ENCODE measurements at places on chromosomes 3 and 15.

DNA sequence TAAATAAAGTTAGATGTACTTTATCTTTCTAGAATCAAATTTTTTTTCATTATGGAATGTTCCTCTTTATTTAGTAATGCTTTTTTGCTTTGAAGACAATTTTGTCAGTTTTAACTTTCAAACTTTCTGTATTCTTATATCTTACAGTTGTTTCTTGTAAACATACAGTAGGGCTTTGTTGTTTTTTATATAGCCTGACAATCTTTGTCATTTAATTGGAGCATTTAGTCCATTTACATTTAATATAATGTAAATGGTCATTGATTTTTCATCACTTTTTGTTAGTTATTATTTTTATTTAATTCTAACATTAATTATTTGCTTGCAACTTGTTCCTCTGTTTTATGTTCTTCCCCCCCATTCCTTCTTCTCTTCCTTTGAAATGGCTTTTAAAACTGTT is 55.4 kb upstream of the RNU6-1 start:
- DNase-seq, result no peak

DNA sequence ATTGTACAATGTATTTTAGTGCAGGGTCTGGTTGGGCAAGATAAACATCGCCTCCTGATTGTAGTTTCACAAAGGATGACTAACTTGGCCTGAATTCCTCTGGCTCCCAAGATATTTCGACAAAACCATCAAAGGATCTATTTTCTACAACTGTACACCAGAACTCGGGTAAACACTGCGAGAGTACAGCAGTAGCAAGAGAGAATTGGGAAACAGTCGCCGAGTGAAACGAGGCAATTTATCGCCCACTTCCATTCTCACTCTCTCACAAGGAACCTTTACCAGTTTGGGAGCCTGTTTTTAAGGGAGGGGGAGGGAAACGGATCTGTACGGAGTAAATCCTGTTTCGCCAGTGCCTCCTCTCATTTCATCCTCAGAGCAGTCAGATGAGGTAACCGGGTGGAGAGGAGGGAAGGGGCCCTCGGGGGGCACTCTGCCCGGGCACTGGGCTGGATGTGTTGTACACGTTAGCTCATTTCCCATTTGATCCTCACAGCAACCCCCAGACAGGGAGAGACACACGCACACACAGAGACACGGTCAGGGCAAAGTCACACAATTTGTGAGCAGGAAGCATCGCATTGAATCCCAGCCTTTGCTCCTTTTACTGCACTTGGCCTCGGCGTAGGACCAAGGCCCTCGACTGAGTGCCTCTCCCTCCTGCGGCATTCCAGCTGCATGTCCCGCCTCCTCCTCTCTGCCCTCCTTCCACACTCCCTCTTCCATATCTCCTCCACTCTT is 120.1 kb downstream of the LIPC start:
- DNase-seq, result no peak

- DNase-seq, result no peak
Measured at GRCh38 chr3:46559091-46559704, 6.9 kb downstream of the LRRC2 start.

DNA sequence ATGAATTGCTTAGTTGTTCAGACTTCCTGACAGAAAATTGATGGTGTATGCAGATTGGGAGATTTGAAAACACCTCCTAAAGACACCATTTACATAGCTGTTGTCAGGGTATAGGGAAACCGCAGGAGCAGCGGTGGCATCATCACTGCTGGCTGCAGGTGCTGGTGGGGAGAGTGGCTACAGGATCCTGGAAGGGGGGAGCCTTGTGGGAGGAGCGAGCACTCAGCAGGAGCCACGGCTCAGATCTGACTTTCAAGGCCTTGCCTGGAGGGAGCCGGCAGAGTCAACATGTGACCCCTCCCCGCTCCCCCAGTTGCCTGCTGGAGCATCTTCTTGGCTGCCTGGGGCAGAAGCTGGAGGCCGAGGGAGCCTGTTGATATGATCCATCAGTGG is 26.1 kb downstream of the EDEM1 start:
- no peak for DNase-seq

- no peak for DNase-seq
Measured at GRCh38 chr15:83533410-83533962, 86.3 kb downstream of the SH3GL3 start.

GRCh38 chr15:72787526-72787925 is 4.0 kb upstream of the ADPGK start:
- DNase-seq, result no peak

GRCh38 chr3:148999806-149000205 is 8.5 kb downstream of the GYG1 start:
- no peak for DNase-seq

DNA sequence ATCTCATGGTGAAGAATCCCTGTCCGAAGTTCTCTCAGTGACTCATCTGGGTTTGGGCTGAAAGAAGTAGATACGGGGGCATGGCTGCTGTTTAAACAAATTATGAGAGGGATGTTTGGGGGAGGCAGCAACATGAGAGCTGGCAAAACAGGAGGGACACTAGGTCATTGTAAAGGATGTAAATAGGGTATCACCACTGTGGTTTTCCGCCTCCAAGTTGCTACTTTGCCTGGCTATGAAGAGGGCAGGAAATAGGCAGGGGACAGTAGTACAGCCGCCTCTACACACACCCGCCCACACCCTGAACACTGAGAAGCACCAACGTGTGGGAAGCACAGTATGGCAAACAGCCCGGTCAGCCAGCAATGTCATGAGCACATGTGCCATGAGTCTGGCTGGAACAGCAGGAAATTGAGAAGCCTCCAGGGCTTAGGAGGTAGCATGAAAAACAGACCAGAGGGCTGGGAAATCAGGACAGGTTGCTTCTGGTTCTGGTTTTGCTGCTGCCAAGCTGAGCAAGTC is 17.1 kb downstream of the HEXA start:
- no peak for DNase-seq

- no peak for DNase-seq
Measured at GRCh38 chr15:62165793-62166375, 799 bp upstream of the C2CD4B start.

GRCh38 chr15:84081391-84082168 is 154.0 kb upstream of the GOLGA6L4 start:
- no peak for DNase-seq

DNA sequence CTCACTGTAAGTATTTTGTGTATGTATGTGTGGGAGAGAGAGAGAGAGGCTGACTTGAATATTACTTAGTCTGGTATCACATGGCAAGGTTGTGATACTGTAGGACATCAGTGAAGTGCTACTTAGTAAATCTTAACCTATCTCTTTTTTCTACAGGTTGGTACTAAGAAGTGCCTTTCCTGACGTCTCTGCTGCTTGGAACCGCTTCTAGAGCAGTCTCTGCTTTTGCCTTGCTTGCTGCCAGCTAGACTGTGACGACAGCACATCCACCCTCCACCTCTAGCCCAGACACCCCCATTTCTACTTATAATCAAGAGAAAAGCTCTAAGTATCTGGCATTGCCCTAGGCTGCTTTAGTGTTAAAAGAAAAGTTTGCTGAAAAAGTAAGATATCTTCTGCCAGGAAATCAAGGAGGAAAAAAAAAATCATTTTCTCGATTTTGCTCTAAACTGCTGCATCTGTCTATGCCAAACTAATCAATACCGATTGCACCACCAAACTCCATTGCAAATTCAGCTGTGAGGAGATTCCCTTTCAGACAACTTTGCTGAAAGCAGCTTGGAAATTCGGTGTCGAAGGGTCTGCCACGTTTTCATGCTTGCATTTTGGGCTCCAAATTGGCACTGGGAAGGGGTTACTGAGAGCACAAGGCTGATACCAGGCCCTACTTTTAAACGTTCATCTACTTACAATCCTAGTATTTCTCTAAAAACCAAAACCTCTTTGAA is 30.7 kb downstream of the MBNL1 start:
- peak; percentile 25 for DNase-seq

DNA sequence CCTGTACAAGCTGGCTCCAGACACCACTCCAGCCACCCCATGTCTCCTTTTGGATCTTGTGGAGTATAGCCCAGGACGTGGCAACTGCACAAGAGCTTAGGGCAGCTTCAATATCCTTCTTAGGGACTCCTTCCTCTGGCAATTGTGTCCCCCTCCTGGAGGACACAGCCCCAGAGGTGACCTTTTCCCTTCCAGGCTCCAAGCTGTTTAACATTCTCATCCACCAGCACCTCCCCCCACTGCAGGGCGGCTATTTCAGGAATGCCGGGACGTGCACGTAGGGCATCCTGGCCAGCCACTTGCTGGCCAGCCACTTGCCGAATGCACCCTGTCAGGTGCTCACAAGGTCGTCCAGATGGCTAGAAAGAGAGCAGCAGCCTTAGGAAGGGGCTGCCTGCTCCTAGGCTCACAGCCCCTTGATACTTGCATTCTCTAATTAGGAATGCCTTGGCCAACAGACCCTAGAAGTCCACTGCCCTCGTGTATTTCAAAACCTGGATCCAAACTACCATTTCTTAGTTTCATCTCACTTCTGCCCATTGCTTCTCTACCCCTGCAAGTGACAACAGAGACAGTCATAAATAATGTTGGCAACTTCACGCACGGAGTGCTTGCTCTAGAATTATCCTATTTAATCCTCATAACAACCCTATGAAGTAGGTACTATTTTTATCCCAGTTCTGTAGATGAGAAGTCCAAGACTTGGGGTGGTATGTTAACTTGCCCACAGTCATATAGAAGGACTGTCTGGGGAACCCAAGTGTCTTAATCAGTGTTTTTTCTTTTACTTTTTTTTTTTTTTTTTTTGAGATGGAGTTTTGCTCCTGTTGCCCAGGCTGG is 24.5 kb upstream of the IDH2 start:
- no peak for DNase-seq

DNA sequence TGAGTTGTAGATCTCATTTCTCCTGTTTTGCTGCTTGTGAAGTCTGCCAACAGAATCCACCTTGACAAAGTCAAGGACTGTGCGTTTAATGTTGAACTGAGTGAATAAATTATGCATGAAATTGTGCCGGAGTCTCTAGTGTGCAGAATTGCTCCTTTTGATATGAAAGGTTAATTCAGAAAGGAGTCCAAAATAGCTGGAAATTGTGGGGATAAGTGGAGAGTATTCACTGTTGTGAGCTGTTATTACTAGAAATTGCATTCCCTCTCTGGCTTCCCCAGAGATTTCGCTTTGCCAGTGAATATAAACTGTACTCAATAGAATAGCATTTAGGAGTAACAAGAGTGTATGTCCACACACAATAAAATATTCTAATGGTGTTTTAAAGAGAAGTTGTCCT is 43.1 kb downstream of the SAMMSON start:
- DNase-seq, result no peak

GRCh38 chr3:63969876-63970275 is 53.4 kb downstream of the PSMD6 start:
- no peak for DNase-seq

GRCh38 chr15:47340571-47340920 is 376.8 kb upstream of the SEMA6D start:
- no peak for DNase-seq

GRCh38 chr15:96102631-96103030 is 227.9 kb upstream of the NR2F2 start:
- no peak for DNase-seq

- no peak for DNase-seq
Measured at GRCh38 chr15:82106679-82107078, 60.9 kb upstream of the MEX3B start.

DNA sequence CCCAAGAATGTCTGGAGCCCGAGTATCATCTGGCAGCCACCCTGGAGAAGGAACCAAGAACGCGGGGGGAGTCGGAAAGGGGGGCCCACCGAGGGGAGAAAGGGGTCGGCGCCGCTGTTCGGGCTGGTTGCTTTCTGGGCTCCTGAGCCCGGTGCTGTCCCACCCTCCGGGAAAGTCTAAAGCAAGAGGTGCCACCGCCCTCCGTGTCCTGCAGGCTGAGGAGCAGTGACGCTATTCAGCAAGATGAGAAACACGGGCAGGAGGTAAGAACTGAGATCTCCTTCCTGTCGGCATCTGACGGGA is 234.8 kb downstream of the XXYLT1 start:
- no peak for DNase-seq

GRCh38 chr3:62562017-62562416 is 188.7 kb upstream of the FEZF2 start:
- DNase-seq, result no peak

GRCh38 chr3:149224736-149225594 is 3.3 kb upstream of the CP start:
- DNase-seq, result no peak

- DNase-seq, result no peak
Measured at GRCh38 chr15:81199031-81199779, 2.5 kb downstream of the IL16 start.

GRCh38 chr3:4162096-4162495 is 141.1 kb upstream of the SETMAR start:
- DNase-seq, result no peak

DNA sequence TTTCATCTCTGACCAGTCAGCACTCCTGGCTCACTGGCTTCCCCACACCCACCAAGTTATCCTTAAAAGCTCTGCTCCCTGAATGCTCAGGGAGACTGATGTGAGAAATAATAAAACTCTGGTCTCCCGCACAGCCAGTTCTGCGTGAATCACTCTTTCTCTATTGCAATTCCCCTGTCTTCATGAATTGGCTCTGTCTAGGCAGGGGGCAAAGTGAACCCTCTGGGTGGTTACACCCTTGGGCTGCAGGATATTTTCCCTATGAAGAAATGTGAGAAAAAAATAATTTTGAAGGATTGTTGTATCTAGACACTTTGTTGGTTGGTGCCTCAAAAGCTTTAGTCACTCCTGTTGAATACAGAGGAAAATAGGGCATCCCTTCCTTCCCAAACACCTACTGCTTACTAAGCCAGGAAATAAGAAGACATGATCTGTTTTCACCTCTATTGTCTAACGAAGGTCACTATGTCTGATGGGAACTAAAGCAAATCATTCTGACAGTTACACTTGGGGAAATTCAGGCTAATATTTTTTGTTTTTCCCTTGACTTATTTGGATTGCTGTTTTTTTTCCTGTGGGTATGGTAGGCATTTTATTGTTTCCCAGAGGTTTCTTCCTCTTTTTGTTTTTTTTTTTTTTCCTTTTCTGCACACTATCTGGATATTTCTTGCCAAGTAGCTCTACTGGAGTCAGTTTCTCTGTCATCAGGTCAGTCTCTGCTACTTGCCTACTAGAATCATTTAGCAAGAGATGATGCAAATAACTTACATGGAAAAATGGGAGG is 15.3 kb upstream of the TNFSF10 start:
- DNase-seq, result no peak

DNA sequence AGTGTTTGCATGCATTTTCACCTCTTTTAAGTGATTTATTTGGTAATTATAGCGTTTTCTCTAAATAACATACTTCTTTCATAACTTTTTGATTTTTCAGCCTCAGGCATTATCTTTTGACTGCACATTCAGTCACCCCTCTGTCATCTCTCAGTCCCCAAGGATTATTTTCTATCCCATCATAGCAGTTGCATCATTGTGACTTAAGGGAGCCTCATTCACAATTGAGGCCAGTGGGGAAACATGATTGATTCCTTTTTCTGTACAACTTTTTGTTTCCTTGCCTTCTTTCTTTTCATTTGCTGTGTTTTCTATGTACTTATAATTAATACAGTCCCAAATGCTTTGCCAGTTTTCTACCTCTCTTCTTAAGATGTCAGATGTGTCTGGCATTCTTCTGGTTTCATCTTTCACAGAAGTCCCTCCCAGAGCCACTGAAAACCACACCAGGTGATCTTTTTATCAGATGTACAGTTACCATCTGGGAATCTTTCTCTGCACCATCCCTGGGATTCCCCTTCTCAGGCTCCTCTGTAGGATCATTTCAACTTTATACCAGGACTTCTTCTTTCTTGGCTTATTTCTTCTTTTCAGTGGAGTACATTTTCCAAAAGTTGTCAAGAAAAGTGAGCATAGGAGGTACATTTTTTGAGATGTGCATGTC is 151.4 kb downstream of the RAP2B start:
- no peak for DNase-seq
